CD4-positive, alpha-beta T cell treated with Interleukin-2 at 100 ng/mL for 4 hours (primary cell): ENCODE measurements at places on chromosomes 7 and 10.

DNA sequence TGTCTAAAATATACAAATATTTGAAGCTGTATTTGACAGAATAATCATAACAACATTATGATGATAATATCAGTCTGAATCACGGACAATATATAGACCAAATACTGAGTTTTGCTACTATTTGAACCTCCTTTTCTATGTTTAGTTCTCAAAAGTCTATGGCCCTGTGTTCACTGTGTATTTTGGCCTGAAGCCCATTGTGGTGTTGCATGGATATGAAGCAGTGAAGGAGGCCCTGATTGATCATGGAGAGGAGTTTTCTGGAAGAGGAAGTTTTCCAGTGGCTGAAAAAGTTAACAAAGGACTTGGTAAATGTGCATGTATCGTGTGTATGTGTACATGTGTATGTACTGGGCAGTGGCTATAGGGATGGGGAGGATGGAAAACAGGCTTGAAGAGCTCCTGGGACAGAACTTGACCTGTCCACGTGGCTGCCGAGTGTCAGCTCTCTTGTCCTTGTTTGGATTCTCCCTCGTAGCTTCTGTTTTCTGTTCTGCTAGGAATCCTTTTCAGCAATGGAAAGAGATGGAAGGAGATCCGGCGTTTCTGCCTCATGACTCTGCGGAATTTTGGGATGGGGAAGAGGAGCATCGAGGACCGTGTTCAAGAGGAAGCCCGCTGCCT, 4.2 kb downstream of the CYP2C18 start:
- no peak for DNase-seq

DNA sequence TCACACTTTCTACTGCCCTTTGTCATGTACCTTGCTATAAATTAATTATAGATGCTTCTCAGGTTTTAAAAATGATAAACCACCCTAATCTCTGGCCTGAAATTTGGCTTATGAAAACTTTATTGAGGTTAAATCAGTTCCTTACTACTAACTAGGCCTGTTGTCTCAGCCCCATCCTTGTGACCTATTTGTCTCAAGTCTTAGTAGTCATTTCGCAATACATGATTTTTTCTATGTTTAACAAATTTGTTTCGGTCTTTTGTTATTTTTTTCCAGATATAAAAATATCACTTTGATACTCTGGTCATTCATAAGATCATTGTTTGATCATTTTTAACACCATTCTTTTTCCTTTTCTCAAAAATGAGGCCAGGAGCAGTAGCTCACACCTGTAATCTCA, 411.6 kb downstream of the GFRA1 start:
- no peak for DNase-seq

GRCh38 chr7:155496267-155497005, 38.5 kb downstream of the EN2 start:
- no peak for DNase-seq

DNA sequence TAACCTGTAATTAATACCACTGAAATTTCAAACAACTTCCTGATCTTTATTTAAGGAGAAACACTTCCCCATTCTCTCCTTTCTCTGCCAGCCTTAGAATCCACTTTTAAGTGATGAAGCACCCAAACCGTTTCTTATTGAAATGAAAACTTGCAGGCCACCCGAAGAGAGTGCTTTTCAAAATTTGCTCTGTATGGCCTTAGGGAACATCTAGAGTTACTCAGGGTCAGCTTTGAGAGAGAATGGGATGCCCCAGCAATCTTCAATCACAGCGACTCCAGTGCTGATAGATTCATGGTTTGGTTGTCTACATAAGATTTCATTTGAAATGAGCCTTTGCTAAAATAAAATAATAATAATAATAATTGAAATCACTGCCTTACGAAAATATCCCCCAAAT, 323.1 kb downstream of the PCLO start:
- no peak for DNase-seq

- DNase-seq: no peak
Observed at GRCh38 chr10:110141185-110141584, 66.2 kb upstream of the MXI1 start.

DNA sequence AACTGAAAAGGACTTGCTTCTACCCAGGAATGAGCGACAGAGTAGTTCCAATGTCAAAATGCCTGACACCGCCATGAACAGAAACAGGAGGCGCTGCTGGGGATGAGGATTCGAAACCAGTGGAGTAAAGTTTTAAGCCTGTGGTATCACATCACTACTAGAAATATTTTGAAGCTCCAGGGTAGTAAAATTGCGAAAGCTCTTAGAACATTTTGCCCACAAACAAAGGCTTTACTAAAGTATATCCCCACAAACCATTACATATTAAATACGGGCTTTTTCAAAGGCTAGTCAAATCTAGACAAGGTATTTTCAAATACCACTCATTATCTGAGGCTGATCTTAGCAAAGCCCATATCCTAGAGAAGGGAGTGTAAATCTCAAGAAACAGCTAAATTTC, 2.4 kb downstream of the PRDX3 start:
- no peak for DNase-seq

GRCh38 chr7:53068673-53069072, 33.2 kb downstream of the POM121L12 start:
- no peak for DNase-seq

GRCh38 chr7:116305485-116306408, 95.4 kb downstream of the TES start:
- no peak for DNase-seq

- no peak for DNase-seq
Observed at GRCh38 chr10:79308969-79309665, 38.2 kb upstream of the PPIF start.

- no peak for DNase-seq
Observed at GRCh38 chr10:31401287-31401686, 82.3 kb downstream of the ZEB1 start.

DNA sequence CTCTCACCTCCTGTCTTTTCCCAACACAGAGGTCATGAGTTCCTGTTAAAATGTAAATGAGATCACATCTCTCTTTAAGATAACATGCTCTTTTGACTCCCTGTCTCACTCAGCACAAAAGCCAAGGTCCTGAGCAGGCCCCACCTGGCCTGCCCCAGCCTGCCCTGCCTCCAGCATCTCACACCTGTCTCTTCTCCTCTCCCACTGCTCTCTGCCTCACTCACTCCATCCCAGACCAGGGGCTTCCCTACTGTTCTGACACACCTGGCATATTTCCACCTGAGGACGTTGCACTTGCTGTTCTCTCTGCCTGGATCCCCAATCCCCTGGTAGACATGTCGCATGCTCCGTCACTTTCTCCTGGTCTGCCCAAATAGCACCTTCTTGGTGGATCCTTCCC, 285.0 kb upstream of the ZMIZ1 start:
- no peak for DNase-seq

GRCh38 chr10:61136139-61136538, 192.2 kb upstream of the RHOBTB1 start:
- DNase-seq: no peak

DNA sequence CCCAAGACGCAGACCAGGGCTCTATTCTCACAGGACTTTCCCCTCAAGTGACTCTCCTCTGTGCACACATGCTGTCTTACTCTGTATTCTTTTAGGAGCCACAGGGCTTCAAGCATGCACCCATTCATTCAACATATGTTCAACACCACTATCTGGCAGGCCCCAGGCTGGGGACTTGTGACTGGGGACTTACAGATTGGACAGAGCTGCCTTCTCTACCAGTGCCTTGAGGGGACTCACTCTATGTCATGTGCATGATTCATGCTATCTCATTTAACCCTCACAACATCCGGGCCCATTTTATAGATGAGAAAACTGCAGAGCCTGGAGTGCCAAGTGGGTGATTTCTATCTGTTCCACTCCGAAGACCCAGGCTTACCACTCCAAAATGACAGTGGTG, 34.3 kb downstream of the MYL10 start:
- DNase-seq: no peak

GRCh38 chr10:73366381-73367298, 8.0 kb upstream of the CFAP70 start:
- DNase-seq: no peak

DNA sequence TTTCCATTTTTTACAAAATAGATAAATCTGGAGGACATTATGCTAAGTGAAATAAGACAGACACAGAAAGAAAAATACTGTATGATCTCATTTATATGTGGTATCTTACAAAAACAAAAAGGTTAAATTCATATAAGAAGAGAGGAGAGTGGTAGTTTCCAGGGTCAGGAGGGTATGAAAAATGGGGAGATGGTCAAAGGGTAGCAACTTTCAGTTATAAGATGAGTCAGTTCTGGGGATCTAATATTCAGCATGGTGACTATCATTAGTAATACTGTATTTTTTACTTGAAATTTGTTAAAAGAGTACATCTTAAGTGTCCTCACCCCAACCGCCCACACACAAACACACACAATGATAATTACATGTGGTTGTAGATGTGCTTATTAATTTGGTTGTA, 1250.1 kb downstream of the SORCS1 start:
- no peak for DNase-seq

DNA sequence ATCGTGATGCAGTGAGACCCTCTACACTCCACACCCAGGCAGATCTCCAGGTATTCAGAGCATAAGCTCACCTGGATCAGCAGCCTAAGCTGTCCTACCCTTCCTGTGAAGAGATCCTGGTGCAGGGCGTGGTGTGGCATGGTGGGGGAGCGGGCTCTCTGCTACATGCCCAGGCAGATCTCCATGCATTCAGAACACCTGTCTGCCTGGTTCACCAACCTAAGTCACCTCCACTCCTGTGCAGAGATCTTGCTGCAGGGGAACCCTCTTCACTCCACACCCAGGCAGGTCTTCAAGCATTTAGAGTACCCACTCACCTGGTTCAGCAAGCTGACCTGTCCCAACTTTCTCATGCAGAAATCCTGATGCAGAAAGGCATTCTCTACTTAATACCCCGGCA, 394.4 kb upstream of the SEMA3A start:
- no peak for DNase-seq

DNA sequence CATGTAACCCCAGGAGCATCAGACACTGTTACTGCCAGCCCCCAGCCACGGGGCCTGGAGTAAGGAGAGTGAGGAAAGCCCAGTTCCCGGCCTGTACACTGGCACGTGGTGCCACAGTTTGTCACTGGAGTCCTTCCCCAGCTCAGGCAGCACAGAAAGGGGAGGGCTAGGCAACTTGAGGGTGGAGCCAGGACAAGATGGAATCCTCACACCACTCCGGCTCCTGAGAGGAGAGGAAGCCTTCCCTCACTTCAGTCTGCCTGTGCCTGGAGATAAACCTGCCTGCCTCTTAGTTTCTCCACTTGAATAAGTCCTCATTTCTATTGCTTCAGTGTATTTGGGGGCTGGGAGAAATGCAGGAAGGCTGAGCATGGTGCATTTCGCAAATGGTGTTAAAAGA, 176.0 kb downstream of the KIAA1217 start:
- no peak for DNase-seq
